ENCODE measurements at places on chromosomes 5 and 9.

DNA sequence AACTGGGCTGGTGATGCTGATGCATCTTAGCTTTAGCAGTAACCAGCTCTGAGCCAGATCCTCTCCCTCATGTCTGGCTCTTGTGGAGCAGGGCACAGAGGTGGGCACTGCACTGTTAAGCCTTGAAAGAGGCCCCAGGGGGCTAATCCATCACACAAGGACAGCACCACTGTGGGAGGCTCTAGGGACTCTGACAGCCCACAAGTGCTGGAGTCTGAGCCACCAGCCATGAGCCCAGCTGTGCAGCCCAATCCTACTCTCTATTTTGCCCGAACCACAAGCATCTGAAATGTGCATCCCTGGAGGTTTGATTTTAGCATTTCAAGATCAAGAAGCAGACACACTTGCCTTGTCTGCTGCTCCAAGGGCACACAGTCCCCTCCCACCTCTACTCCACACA is 407.1 kb upstream of the TRPC7 start:
- DNase-seq: no peak

DNA sequence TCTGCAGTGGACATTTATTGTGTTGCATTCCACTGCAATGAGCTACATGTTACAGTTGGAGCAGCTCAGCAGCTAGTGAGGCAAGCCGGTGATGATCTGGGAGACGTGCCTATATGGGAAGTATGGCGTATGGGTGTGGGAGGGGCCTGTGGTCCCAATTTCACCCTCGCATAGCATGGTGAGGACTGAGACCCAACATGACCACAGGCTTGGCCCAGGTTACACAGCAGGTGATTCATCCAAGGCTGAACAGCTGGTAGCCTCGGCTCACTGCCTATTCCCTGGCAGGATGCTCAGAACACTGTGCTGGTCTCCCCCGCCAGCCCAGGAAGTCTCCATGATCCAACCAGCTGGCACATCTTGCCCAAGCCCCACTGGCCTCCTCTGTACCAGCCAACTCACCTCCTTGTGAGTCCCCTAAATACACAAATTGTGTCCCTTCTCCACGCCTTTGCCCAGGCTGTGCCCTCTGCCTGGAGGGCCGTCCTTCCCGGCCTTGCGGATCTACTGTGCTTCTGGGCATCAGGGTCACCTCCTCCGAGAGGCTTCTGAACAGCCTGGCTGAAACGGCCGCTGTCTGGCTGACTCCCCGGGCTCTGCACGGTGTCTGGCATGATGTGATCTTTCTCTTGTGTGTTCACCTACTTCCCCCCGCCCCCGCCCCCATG is 81.4 kb downstream of the NSUN2 start:
- DNase-seq: no peak

DNA sequence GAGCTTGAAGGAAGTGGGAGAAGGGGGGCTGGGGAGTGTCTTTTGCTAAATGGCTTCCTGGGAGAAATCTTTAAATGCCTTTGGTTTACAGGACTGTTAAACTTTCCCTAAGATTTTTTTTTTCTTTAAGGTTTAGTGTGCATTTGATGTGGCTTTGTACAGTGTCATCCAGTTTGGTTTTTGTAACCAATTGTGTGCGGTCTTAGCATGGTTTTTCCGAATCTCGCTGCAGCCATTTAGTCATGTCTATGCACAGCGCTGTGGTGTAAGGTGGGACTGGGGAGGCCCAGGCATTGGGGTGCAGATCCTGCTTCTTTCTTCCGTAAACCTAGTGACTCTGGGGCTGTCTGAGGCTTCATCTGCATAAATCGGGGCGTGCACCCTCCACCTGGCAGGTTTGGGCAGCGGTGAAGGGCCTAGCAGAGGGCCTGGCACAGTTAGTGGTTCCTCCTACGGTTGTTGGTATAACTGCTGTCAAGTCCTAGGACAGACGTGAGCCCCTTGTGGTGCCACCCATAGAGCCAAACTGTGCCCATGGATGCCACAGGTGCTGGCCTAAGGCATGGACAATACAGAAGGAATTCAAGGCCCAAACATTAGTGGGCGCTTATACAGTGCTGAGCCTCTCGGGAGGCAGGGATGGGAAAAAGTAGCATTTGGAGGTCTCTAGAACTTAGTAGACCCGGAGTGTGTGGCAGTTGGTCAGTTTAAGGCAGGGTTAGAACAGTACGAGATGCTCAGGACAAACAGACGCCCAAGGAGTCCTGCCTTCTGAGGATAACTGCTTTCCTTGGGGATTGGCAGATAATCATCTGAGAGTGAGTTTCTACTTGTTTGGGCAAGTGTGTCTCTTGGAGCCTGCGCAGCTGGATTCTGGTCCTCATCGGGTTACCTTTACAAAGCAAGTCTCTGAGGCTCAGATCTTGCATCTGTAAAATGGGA is 1.5 kb downstream of the PRRC2B start:
- DNase-seq: peak; percentile 64

DNA sequence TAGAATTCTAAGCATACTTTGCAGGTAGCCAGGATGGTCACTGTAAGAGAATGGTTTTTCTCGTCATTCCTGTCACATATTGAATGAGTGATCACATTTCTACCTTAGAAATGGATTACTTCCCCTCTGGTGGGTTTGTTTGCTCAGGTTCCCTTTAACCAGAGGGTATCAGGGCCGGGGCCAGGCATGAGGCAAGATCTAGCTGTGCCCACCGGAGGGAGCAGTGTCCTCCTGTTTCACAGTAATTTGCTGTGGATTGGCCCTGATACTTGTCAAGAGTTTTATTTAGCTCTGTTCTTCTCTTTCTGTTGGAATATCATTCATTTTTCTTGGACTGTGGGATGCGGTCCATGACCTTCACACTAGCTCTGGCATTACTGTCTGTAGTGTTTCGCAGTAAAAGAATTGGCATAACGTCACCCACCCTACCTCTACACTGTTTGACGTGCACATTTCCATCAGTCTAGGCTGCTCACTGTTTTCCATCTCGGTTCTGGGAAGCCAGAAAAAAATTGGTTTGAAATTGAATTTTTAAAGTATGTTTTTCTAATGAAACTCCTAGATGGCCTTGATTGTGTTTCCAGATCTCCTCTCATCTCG is 42.4 kb upstream of the ZBED3 start:
- DNase-seq: no peak

DNA sequence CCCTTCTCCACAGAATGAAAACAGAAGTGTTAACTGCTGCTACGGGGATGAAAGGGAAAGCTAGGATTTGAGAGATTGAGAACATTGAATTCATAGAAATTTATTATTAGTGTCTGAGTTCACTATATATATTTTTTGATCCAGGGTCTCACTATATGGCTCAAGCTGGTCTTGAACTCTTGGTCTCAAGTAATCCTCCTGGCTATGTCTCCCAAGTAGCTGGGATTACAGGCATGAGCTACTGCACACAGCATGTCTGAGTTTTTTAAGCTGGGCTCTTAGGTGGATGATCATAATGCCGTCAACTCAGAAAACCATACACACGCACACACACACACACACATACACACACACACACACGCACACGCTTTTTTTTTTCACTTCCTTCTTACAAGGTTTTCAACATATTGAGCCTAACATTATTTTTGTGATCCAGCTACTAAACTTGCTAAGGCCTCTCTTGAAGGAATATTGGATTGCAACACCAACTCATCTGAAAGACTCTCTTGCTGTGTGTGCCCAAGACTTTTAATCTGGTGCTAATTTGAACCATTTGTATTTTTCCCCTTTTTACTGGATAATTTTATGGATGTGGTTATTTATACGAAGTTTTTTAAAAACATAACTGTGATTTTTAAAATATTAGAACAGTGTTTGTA is 1045.4 kb downstream of the DTWD2 start:
- DNase-seq: no peak

DNA sequence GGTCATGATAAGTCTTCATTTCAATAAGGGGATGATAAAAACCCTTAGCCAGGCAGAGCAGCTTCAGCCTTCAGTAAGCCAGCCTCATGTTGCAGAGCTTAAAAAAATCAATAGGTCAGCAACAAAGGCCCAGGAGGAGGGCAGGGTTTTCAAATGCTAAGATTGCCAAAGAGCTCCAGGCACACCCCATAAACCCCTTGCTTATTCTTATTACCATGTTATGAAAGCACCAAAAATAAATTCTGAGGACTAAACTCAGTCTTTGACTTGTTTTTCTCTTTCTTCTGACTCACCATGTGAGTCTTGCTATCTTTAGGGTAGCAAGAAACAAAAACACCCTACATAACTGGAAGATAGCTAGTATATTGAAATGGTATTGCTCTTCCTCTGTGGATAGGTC is 317.1 kb downstream of the KCTD16 start:
- DNase-seq: no peak

DNA sequence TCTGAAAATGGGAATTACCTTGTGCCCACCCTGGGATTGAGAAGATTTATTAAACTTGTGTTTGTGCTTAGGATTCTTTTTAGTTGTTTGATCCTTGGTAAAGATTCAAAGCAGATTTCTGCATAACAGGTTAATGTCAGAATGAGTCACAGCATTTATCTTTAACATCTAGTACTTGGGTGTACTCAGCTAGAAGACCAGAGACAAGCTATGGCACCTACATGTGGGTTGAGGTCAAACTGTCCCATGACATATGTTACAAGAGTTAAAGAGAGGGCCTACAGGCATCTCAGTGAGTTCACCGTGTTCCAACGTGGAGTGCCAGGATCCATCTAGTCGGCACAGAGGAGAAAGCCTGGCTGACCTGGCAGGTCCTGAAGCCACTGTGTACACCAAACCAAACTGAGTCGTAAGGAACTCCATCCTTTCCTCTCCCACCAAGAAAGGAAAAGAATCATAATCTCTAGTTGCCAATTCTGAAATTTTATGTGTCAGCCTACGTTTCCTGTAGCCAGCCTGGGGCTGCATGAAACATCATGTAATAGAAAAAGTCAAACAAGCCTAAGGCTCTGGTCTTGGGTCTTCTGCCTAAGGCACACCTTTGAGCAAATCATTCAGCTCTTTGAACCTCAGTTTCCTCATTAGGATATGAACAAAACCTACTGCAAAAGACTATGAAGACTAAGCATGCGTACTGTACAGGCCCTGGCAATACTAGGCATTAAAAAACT is 73.7 kb downstream of the RCL1 start:
- no peak for DNase-seq

GRCh38 chr9:136050701-136051452 is 44.2 kb downstream of the NACC2 start:
- DNase-seq: no peak

GRCh38 chr5:60401526-60401925 is 298.4 kb downstream of the DEPDC1B start:
- no peak for DNase-seq

- no peak for DNase-seq
Measured at GRCh38 chr5:58946230-58946629, 363.4 kb downstream of the RAB3C start.

- no peak for DNase-seq
Measured at GRCh38 chr9:36868586-36869282, 165.3 kb downstream of the PAX5 start.

GRCh38 chr5:13354611-13355010 is 589.9 kb downstream of the DNAH5 start:
- DNase-seq: no peak

- DNase-seq: no peak
Measured at GRCh38 chr5:10528827-10529226, 35.0 kb upstream of the ANKRD33B start.

GRCh38 chr9:114733816-114734215 is 51.8 kb upstream of the TEX48 start:
- no peak for DNase-seq

DNA sequence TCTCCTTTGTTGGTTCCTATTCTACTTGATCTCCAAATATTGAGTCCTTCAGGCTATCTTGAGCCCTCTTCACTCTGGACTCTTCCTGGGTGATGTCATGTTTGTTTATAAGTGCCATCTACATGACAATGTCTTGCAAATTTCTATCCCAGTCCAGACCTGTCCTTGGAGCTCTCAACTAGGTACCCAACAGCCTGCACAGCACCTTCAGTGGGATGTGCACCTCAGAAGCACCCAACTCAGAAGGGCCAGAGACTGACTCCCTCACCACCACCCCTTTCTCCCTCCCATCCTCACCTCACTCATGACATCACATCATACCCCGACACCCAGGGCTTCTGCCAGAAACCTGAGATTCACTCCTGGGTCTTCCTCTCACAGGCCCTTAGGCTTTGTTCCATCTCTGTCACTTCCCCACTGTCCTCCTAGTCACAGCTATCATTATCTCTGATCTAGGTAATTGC is 14.4 kb downstream of the TXN start:
- DNase-seq: no peak

DNA sequence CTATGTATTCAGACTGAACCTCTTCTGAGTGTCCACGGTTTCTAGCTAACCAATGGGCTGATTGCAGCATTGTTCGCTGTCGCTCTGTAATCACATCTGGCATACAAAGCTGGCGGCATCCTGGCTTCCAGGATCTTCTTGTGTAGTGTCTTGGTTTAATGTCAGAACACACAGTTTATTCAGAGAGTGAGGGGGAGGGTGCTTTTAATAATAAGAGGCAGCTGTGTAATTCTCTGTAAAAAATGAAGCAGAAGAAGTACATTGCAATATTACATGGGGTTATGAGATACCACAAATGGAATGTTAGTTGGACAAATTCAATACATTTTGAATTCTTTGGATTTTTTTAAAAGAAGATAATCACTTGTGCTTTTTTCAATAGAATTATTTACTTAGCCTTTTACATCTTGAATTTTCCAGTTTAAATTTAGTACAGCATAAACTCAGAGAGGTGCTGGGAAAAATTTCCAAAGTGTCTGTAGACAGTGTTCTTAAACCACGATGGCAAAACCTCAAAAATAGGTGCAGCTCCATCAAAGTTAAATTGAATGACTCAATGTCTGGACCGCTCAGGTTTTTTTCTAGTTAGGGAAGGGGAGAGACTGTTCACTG is 206.0 kb downstream of the PCSK1 start:
- DNase-seq: no peak

GRCh38 chr9:34985311-34985899 is 4.1 kb upstream of the DNAJB5 start:
- no peak for DNase-seq

GRCh38 chr5:115458003-115458409 is 86.6 kb downstream of the FEM1C start:
- no peak for DNase-seq

DNA sequence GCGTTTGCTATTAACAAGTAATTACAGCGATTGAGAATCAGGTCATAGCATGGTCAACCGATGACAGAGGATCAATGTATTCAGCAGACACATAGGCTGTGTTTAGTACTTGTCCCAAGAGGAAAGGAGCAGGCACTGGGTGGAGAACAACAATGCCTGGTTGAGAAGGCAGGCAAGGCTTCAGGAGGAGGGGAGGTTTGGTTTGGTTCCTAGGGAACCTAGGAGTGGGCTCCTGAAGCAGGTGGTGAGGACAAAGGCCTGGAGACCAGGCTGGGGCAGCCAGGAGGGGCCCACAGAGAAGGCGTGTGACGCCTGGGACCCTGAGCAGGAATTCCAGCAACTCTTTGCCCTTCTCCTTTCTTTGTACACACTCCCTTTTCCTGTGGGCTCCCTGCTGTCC is 195.6 kb downstream of the SPOCK1 start:
- no peak for DNase-seq

GRCh38 chr5:128493657-128494329 is 44.3 kb downstream of the FBN2 start:
- no peak for DNase-seq

- no peak for DNase-seq
Measured at GRCh38 chr9:83501565-83501964, 36.6 kb downstream of the FRMD3 start.

- DNase-seq: peak; percentile 13
Measured at GRCh38 chr9:99105152-99106043, 485 bp downstream of the TGFBR1 start.
